ENCODE measurements at places on chromosomes 1 and 21.
A peak's percentile ranks its signal among the peaks of the same experiment; 100 is the strongest.

GRCh38 chr1:230167419-230167852 lies 100.4 kb downstream of the GALNT2 start:
- peak; percentile 48 for DNase-seq

GRCh38 chr1:19734472-19734999 lies 65.2 kb downstream of the TMCO4 start:
- no peak for DNase-seq

DNA sequence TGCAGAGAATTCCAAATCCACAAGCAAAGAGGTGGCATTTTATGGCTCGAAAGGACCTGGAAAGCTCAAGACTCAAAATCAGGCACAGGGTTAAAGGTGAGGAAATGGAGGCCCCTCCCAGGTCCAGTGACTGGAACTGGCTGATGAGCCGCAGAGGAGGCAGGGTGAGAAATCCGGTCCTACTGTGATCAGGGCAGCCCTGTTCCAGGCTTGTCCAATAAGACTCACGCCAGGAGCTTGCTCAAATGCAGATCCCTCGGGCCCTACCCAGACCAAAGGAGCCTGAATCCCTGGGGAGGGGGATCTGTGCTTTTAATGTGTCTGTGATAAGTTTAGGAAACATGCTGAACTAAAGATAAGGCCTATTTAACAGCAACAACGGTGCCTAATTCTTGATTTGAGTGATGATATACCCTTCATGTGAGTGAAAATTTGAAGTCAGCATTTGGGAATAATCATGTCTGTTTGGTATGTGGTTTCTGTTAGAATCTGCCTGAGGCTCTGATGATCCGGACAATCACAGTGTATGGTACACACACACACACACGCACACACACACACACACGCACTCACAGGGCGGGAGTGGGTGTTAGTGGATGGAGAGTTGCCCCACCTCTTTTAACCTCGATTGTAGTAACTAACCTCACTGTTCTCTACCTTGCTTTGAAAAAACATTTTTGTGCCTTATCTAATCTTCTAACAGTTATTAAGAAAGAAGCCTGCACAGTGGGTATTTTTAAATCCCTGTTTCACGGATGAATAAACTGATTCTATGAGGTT lies 54.1 kb upstream of the LYST start:
- DNase-seq: no peak

GRCh38 chr1:204746838-204747442 lies 61.4 kb upstream of the LRRN2 start:
- peak; percentile 33 for DNase-seq

GRCh38 chr1:157097692-157098091 lies 1.9 kb downstream of the ETV3L start:
- DNase-seq: no peak

DNA sequence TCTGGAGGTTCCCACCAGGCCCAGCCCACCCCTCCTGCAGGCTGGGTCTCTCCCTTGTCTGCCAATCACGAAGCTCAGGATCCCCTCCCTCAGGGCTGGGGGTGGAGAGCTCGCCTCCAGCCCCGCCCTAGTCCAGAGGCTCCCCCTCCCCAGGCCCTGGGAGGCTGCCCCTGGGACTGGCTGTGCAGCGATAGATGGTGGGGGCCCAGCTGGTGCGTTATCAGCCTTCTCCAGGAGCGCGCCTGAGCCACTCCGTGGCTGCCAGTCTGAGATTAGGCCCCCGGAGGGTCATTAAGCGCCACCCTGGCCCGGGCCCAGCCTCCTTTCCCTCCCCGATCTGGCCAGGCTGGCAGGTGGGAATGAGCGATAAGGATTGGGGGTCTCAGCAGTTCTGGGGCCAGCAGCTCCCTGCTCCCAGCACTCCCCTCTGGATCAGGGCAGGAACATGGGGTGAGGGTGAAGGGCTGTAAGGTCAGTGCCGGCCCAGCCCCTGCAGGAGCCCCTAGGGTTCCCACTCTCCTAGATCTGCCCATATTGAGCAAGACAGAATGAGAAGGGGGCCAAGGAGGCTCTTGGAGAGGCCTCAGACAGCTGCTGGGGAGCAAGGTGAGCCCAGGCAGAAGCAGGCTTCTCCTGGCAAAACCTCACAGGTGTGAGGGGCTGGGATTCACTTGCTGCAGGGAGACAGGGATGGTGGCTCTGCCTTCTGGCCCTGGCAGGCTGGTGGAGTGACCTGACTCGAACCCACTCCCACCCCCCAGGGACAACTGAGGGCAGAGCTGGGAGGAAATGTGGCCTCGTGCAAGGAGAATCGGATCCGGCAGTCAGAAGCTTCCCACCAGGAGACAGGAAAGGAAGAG lies 8.5 kb downstream of the PDZK1IP1 start:
- DNase-seq: no peak

GRCh38 chr1:156320560-156320959 lies 17.5 kb downstream of the CCT3 start:
- no peak for DNase-seq

DNA sequence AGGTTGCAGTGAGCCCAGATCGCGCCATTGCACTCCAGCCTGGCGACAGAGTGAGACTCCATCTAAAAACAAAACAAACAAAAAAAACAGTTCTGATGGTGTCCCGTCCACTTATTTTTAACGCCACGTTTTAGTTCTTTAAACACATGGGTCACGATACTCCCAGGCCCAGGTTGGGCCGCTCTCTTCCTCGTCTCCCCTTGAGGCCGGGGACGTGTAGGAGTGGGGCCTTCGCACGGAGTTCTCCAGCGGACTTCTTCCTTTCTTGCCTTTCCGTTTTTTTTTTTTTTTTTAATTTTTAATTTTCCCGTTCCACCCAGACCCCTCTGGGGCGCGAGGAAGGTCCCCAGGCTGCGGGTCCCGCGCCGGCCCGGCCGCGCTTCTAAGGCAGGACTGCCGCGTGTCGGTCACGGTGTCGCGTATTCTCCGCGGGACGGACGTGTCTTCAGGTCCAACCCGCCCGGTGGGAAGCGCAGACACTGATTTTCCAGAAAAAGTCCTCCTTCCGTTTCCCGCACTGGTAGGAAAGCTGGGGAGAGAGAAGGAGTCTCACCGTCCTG lies 47.5 kb upstream of the SLC19A1 start:
- DNase-seq: no peak

DNA sequence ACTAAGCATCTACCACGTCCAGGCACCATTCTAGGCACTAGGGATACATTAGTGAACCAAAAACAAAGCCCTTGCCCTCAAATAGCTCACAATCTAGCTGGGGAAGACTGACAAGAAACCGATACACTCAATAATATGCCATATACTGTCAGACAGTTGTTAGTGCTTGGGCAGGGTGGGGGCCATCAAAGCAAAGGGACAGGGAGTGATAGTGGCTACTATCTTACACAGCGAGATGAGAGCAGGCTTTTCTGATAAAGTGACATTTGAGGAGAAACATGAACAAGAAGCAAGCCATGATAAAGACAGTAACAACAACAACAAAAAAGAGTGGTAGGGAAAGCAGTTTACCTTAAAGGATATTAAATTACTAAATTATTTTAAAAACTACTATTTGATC lies 41.1 kb downstream of the ERO1B start:
- DNase-seq: no peak

GRCh38 chr1:104780470-104781078 lies 1030.9 kb downstream of the AMY1C start:
- DNase-seq: peak; percentile 15

GRCh38 chr1:151843398-151843797 lies 3.8 kb upstream of the C2CD4D start:
- peak; percentile 64 for DNase-seq
